Right lung (tissue), 10 donors: ENCODE measurements at places on chromosomes 5 and 9. TPM values are rescaled to one million over a fixed set of nuclear protein-coding genes. Genes with fewer than 3 reads are reported as not detected.

GRCh38 chr9:1979741-1980367 is 35.3 kb upstream of the SMARCA2 start:
- peak; percentile 81 for DNase-seq

GRCh38 chr9:126448865-126449577 is 122.4 kb downstream of the MVB12B start:
- no peak for DNase-seq

- no peak for DNase-seq
Observed at GRCh38 chr9:35517131-35517530, 27.2 kb downstream of the RUSC2 start.

DNA sequence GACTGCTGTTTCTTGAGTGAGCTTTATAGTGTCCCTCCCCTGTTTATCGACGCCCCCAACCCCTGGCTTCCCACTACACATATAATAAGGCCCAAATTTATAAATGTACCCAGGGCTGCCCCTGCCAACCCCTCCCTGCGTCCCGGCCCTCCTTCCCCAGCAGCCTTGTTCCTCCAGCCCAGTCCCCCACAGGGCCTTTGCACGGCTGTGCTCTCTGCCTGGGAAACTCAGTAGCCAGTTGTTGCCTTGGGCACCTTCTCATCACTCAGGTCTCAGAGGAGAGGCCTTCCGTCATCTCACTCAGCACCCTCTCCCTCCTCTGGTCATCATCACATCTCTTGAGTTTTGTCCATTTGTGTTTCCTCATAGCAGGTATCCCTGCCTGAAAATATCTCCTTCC is 15.8 kb upstream of the UNC5A start:
- DNase-seq, result no peak

The DAB2 gene
- polyA plus RNA-seq, result 113 TPM
